ENCODE measurements at places on chromosomes 16 and 17. TPM values are rescaled to one million over a fixed set of nuclear protein-coding genes. Genes with fewer than 3 reads are reported as not detected.

PRAC2 gene
- not detected for total RNA-seq

WBP2 gene
- 126 TPM for total RNA-seq

SOX9 gene
- total RNA-seq, result not detected

QPRT gene
- total RNA-seq, result 0.44 TPM

CCL23 gene
- not detected for total RNA-seq

TLCD1 gene
- total RNA-seq, result 1.8 TPM

MYH8 gene
- not detected for total RNA-seq

C17orf50 gene
- not detected for total RNA-seq

CDR2L gene
- total RNA-seq, result 34.9 TPM

NEUROD2 gene
- not detected for total RNA-seq

KRT34 gene
- not detected for total RNA-seq

KLHL11 gene
- 12.6 TPM for total RNA-seq

DNA sequence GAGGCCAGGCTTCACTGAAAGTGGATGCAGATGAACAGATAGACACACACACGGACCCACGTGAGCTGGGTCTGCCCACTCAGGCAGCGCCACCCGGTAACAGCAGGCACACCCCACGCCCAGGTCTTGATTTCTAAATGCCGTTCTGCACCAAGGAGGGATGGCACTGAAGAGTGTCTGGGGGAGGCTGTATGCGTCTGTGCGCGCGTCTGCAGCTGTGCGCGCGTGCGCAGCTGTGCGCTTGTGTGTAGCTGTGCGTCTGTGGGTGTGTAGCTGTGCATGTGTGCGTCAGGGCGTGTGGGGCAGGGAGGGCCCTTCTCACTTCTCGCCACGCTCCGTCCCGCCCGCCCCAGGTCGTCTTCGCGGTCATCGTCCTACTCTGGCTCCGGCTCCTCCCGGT, 15.5 kb upstream of the IL17C start:
- DNase-seq, result no peak

GRCh38 chr17:75626496-75627038, 6.7 kb upstream of the SMIM5 start:
- no peak for DNase-seq

DNA sequence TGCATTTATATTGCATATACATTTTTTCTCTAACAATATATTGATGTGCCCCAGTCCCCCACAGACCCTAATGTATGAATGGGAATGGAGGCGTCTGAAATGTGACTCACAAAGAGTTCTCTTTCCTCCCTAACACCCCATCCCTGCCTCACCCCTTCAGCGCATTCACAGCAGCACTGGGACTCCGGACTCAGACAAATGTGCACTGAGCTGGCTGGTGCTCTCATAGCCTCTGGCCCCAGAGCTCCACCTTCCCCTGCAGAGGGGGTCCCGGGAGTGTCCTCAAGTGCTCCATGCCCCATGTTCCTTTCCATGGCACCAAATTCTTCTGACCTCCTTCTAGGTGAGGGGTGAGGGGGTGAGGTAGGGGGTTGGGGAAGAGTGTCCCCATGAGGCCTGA, 20.6 kb downstream of the NPTX1 start:
- no peak for DNase-seq

GRCh38 chr16:65961476-65962143, 404.9 kb upstream of the CDH5 start:
- DNase-seq, result no peak

- peak; percentile 19 for DNase-seq
Observed at GRCh38 chr17:75047398-75048098, 523 bp downstream of the KCTD2 start.

- no peak for DNase-seq
Observed at GRCh38 chr16:26177438-26177837, 485.7 kb downstream of the HS3ST4 start.

GRCh38 chr17:10683853-10684252, 13.5 kb downstream of the SCO1 start:
- DNase-seq, result peak; percentile 25

DNA sequence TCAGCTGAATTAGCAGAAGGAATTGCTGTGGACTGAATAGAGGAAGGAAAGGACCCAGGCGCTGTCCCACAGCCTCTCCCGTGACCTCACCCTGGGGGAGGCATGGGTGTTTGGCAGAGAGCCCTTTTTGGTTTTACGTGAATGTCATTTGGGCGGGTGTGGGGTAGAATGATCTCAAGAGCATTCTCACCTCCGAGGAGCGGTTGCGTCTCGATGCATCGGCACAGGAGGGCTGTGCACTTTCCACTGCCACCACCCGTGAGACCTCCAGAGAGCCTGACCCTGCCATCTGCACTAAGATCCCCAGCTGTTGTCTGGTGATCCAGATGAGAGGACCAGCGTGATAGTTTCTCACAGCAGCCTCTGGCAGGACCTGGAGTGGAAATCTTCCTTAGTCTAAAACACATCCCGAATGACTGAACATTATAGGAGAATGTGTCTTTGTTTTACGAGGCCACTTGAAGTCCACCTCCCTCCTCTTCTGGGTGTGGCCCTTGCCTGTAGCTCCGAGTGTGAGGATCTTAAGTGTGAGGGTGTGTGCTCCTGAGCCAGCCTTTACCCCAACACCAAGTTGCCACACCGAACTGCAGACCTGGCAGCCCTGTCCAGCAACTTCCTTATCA, 29.3 kb downstream of the FOXK2 start:
- no peak for DNase-seq

DNA sequence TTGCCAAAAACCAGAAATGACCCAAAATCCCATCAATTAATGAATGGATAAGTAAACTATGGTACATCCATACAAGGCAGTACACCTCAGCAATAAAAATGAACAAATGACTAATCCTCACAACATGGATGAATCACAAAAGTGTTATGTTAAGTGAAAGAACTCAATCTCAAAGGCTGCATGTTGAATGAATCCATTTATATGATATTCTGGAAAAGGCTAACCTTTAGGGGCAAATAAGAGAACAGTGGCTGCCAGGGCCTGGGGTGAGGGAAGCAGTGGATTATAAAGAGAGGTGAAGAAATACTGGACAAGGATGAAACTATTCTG, 46.1 kb upstream of the MSI2 start:
- no peak for DNase-seq

DNA sequence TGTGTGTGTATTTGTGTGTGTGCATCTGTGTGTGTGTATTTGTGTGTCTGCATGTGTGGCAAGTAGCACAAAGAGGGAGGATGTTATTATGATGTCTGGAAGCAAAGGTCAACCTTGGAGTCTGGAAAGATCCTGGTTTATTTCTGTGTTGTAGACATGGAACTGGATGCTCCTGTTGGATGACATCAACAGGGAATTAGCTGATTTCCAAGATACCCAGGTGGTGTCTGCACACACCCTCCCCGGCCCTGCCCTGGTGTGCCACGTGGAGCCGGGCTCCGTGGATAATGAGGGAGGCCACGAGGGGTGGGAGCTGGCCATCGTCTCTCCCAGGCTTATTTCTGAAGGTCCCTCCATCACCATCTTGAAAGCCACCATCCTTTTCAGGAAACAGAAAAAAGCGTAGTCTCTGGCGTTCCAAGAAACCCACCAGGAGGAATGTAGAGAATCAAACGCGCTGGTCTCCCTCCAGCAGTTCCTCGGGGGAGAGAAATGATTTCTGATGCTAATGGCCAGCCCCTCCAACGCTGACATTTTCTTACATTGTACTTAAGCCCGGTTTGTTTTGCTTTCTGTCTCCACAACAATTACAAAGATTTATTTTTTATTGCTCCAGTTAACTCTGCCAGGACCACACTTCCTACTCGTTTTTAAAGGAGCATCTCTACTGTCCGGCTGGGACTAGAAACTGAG, 93.3 kb downstream of the FOXL1 start:
- DNase-seq, result no peak

DNA sequence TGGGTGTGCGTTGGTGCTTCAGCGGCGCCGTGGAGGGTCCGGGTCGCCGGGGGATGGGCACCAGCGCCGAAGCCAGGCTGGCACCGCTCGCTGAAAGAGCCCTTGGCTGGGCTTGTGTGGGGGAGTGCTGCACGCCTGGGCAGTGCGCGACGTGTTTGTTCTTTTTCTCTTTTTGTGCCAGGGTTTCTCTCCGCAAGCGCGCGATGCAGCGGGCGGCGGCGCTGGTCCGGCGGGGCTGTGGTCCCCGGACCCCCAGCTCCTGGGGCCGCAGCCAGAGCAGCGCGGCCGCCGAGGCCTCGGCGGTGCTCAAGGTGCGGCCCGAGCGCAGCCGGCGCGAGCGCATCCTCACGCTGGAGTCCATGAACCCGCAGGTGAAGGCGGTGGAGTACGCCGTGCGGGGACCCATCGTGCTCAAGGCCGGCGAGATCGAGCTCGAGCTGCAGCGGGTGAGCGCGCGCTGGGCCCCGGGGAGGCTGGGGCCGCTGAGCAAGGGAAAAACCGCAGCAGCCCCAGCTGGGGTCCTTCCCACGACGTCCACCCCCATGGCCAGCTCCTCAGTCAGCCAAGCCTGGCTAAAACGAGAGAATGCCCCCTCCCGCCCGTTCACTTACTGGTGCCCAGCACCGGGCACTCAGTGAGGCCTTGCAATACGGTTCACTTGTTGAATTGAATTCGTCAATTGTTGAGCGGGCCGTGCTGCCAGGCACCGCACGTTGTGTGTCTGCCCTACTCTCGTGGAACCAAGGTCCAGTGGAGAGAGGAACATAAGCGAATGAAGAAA, 541 bp downstream of the GPT2 start:
- DNase-seq, result peak; percentile 31

- no peak for DNase-seq
Observed at GRCh38 chr17:45171338-45172231, 9.9 kb downstream of the HEXIM2 start.

DNA sequence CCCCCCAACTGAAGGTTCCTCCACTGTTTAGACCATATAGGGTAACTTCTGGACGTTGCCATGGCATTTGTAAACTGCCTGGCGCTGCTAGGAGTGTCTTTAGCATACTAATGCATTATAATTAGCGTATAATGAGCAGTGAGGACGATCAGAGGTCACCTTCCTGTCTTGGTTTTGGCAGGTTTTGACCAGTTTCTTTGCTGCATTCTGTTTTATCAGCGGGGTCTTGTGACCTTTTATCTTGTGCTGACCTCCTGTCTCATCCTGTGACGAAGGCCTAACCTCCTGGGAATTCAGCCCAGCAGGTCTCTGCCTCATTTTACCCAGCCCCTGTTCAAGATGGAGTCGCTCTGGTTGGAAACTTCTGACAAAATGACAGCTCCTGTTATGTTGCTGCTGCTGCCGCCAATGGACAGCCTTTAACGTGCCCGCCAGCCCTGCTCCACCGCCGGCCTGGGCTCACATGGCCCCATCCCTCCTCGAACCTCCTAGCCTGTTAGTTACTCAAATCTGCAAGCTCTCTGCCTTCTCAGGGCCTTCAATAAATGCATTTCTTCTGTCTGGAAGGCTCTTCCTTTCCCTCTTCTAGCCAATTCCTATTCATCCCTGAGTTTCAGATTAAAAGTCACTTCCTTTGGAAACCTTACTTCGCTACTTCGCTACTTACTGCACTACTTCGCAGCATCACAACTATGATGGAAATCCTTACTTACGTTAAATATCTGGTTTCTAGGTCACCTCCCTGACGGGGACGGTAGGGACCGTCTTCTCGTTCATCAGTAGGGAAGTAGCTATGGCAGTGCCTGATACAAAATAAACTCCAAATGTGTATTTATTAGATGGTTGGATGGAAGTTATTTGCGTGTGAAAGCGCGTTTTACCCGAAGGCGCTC, 640 bp upstream of the NAGLU start:
- no peak for DNase-seq

Measured in endothelial cell of umbilical vein (primary cell).